CD4-positive, alpha-beta T cell treated with Interleukin-17A for 4 hours (primary cell): ENCODE measurements at places on chromosomes 3 and 15.

- DNase-seq, result no peak
Measured at GRCh38 chr15:23055316-23055715, 15.9 kb upstream of the TUBGCP5 start.

DNA sequence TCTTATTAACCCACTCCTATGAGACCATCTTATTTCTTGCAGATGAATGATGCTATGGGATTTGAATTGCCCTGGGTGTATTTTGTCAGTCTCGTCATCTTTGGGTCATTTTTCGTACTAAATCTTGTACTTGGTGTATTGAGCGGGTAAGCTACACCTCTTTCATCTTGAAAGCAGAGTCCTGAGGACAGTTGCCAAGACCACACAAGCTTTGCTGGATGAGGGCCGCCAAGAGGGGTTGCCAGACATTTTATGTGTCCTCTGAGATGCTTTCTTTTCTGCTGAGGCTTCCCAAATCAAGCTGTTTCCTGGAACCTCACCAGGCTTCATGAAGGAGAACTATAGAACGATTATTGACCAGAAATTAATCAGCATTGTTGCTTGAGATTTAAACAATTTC lies 173.2 kb downstream of the CHDH start:
- no peak for DNase-seq

DNA sequence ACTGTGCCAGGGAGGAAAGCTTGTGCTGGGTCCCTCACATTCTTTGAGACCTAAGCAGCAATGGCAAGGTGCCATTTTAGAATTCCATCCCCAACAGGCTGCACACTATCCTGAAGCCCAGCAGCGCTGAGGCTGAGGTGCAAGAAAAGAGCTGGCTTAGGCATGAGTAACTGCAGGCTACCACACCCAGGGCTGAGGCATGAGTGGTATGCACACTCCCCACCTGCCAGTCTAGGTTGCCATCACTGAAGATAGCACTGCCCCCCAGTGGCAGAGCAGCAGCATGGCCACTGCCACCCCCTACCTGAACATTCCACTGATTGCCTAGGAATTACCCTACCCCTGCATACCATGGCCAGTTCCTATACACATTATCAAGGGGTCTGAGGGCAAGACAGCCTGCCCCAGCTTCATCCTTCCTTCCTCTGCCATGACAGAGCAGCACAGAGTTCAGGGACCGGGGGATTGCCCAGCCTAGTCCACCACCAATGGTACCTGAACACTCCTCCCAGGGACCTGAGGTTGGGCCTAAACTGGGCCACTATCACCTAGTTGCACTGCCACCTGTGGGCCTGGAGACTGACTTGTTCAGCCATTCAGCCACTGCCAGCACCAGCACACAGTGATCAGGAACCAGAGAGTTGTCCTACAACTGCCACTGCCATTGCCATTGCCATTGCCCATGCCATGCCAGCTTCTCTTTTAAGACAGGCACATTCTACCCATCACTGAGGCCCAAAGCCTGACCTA lies 129.8 kb downstream of the SATB1 start:
- DNase-seq, result peak; percentile 2

DNA sequence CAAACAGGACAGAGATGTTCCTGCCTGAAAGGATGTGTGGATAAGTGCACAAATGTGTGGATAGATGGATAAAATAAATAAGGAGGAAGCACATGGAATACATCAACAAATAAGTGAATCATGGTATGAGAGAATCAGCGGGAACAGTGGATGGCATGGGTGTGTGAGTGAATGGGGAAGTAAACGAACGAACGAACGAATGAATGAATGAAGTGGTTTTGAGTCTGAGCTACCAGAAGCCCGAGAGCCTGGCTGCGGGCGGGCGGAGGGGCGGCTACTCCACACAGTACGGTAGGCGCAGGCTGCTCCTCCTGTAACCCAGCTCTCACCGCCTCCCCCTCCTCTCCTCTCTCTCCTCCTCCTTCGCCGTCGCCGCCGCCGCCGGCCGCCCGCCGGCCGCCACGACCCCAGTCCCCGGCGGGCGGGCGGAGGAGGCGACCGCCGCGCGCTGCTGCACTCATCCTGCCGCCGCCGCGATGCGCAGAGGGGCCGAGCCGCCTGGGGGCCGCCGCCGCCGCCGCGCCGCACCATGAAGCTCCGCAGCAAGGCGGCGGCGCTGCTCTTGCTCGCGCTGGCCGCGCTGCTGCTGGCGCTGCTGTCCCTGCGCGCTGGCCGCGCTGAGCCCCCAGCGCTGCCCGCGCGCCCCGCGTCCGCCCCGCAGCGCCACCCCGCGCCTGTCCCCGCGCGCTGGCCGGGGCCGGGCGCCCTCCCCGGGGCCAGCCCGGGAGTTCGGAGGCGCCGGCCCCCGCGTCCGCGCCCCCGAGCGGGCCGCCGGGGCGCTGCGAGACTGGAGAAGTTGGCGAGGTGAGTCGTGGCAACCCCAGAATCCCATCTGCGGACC lies at the start of gene GXYLT2:
GXYLT2 (plus strand) TSS at position 342 of the 841 bp plus-strand sequence; CDS start at position 530, 188 bp downstream.
- peak; percentile 29 for DNase-seq

DNA sequence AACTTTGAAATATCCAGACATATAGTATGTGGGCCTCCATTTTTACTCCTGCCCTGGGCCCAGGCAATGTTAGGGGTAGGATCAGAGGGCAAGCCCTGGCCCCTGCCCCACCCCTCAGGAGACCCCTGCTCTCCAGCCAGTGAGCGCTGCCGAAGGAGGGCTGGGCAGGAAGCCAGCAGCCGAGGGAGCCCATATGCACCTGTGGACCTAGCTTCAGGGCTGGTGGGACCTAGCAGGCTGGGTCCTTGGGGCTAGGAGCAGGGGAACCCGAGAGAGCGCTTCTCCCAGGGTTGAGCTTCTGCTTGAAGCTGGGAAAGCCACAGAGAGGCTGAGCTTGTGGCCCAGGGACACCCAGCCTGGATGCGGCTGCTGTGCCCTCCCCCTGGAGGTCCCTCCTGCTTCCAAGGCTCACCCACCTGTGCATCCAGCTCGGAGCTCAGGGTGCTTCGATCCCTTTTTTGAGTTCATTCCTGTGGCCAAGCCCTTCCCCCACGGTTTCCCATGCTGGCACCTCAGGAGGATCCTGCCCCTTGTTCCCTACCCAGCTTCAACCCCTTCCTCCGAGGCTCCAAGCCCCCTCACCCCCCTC lies 21.0 kb upstream of the CYP11A1 start:
- DNase-seq, result no peak

DNA sequence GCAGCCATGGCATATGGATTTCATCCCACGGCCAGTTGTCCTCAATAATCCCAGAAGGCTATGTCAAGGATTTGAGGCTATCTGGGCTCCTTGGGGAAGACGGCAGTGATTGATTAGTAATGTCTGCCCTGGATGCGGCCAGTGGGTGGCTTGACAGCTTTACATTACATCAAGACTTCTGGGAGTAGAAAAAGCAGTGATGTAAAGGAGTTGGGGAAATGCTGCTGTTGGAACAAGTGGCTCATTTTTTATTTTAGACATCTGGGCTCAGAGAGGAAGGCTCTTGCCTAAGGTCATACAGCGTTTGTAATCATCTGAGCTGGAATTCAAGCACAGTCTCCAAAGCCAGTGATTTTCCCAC lies 94.1 kb downstream of the FLNB start:
- DNase-seq, result no peak

- no peak for DNase-seq
Measured at GRCh38 chr3:130470126-130470525, 46.9 kb upstream of the COL6A6 start.

DNA sequence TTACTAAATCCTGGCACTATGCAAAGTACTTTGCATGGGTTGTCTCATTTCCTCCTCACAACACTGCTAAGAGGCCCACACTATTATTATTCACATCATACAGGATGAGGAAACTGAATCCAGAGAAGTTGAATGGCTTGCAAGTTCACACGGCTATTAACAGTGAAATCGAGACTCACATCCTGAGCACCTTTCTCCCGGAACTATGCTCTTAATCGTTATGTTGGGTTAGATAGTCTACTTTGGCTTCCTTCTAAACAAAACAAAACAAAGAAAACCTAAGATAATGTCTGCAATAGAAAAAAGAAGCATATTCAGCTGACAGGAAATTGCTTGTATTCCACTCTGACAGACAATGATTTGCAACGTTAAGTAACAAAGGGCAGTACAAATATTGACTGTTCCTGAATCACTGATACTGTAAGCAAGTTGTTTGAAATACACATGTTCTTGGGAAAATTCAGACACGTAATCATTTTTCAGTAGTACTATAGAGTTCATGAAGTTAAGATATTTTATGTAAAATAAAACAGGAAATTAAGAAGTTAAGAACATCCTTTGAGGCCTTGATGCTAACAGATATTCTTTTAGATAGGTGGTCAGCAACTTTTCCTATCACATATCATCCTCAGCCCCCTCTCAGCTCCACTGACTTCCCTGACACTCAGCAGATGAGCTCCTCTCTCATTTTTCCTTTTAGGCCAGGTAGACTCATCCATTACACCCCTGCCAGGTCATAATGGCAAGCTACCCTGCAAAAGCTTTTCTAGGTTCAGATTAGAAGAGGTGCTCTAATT lies 40.7 kb downstream of the C2CD4B start:
- no peak for DNase-seq

- DNase-seq, result no peak
Measured at GRCh38 chr3:134860141-134860540, 65.1 kb downstream of the EPHB1 start.

DNA sequence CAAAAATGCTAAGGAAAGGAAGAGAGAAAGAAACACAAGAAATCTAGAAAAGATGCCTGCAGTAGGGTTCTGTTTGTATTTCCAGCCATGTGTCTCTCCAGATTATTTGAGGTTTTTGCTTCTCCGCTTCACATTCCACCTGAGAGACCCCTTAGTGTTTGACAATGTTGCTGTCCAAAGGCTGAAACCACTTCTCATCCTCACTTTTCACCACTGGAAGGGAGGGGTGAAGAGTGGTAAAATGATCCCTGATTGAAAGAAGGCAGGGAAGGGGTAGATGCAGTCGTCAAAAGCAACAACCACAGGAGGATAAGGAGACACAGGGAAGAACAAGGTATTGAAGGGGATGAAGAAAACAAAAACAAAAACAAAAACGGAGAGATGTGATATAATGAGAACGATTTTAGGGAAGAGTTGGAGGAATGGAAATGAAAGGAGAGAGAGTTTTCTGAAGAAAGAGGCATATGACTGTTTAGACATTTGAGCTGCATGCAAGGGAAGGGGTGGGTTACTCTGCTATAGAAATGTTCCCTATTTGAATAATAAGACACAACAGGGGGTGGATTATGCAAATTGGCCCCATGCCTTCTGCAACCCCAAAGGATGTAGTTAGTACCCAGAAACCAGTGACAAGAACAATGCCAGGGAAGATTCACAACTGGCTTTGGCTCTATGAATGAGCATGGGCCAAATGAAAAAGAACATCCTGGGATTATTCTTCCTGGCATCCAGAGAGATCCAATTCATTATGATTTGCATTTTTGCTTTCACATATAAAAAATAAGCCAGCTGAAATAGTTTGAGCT lies 235.9 kb downstream of the GAP43 start:
- no peak for DNase-seq

- no peak for DNase-seq
Measured at GRCh38 chr15:72205273-72205672, 7.7 kb upstream of the GRAMD2A start.

GRCh38 chr15:74250266-74250665 lies 14.1 kb downstream of the CCDC33 start:
- DNase-seq, result no peak

GRCh38 chr3:123952844-123953520 lies 8.0 kb downstream of the CCDC14 start:
- no peak for DNase-seq

DNA sequence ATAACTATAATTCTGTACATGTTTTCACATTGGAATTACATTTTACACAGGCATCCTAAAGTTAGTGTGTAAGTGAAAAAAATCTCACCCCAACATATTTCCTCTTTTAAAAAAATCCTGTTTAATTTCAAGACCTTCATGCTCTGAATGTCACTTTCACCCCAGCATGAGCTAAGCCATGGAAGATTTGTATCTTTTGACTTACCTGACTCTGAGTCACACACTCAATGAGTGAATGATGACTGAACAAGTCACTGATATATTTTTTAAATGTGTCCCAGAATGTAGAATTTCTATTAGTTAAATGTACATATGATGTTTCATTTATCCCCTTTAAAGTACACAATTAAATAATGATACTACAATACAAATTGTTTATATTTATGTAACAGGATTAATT lies 199.9 kb upstream of the RBMS3 start:
- DNase-seq, result no peak

DNA sequence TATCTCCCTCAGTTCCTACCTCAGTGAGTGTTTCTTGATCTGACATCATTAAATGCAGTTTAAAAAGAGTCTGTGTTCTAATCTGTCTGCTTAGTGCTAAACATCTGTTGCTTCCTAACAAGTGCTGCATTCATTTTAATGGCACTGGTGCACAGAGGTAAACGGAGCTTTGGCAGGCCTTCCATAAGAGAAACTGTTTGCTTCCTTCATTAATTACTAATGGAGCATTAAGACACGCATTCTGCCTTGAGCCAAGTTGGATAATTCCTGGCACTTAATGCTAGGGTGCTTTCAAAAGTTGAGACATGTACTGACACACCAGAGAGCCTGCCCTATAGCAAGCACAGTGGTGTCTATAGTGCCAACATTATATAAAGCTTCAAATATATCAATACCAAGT lies 34.7 kb downstream of the SCG5 start:
- DNase-seq, result no peak

GRCh38 chr3:173065543-173065981 lies 75.5 kb downstream of the SPATA16 start:
- DNase-seq, result no peak

- no peak for DNase-seq
Measured at GRCh38 chr3:140430494-140430893, 247.4 kb upstream of the TRIM42 start.

- no peak for DNase-seq
Measured at GRCh38 chr3:171088964-171089754, 62.6 kb upstream of the SLC2A2 start.

DNA sequence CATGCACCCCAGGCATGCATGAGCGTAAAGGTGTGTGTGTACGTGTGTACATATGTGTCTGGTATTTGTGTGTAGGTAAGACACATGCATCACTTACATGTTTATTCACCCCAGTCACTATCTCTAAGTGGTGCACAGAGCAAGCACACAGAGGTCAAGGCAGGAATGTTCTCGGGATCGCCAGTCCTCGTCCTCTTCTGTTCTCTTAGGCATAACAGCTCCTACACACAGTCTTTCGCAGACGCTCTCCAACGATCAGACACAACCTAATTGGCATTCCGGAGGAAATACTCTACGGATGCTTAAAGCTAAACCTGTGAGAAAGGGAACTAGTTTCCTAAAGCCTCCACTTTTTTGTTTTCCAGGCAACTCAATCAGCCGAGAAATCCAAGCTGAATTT lies 95.9 kb downstream of the ADAMTS17 start:
- no peak for DNase-seq

GRCh38 chr15:85831415-85832113 lies 36.8 kb upstream of the KLHL25 start:
- peak; percentile 62 for DNase-seq

GRCh38 chr15:26864664-26865191 lies 2.1 kb upstream of the GABRA5 start:
- no peak for DNase-seq

DNA sequence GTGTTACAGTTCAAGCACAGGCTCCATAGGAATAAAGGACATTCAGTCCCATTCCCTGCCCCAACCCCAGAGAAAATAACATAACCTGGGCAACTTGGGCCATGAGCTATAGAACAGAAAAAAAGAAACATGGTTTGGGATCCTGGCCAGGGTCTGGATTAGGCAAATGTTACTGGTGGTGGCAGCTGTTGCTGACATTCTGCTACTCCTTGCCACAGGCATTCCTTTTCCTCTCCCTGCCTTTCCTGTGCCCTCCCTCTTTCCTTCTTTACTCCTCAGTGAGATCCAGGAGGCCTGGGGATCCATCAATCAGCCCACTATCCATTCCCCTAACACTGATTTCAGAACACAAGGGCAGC lies 129.1 kb downstream of the NTRK3 start:
- DNase-seq, result no peak
